ENCODE measurements at places on chromosomes 1 and 21.

GRCh38 chr1:220915117-220915440 lies 35.8 kb downstream of the HLX start:
- DNase-seq = no peak

DNA sequence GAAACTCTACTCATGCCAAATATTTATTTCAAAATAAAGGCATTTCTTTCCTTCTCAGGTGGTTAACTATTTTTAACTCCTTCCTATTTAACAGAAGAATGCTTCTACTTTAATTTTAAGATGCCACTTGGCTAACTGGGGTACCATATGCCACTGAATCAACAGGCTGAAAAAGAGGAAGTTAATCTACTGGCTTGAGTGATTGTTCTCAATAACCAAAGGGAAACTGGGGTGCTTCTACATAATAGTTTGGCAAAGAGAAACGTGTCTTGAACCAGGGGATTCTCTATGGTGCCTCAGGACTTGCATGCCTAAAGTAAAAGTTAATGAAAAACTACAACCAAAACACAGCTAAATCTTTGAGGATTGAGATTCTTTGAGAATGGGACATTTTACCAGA lies 142.6 kb downstream of the DENND1B start:
- no peak for DNase-seq

DNA sequence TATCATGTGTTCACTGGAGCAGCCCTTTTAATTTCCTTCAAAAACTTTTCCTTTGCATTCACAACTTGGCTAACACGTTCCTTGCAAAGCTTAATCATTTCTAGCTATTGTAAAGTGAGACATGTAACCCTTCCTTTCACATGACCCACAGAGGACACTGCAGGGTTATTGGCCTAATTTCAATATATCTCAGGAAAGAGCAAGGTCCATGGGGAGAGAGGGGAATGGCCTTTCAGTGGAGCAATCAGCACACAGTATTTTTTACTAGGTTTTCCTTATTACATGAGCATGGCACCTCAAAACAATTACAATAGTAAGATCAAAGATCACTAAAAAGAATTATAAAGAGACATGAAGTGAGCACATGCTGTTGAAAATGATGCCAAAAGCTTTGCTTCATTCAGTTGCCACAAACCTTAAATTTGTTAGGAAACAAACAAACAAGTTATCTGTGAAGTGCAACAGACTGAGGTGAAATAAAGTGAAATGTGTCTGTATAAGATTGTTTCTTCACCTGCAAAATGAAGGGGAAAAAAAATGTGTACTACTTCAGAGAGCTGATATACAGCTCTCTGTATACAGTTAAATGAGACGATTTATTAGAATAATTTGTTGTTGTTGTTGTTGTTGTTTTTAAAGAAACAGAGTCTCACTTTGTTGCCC lies 61.5 kb downstream of the EIF4G3 start:
- DNase-seq = peak; percentile 11

DNA sequence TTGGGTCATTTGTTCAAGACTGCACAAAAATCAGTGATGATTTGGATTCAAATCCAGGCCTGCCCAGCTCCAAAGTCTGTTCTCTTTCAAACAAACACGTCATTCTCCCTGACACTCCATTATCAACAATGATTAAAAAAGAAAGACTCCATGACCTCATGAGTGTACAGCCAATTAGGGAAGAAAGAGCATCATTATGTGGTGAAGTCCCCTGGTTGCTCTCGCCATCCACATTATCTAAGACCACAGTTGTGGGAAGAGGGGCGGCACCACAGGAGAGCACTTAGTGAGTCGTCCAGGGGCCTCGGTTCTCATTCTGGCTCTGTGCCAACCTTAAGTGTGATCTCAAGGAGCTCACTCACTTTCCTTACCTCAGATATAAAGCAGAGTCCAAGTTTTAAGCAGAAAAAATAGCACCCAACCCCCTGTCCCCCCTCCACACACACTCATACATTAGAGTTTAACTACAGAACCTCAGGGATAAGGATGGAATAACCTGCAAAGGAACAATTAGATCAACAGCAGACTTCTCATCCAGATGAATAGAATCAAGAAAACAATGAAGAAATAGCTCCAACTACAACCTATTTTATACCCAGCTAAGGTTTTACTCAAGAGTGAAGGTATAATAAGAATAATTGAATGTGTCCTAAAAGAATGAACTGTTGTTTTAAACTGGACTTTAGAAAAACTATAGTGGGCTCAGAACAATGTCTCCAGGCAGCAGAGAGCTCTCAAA lies 47.8 kb downstream of the COL6A1 start:
- no peak for DNase-seq

GRCh38 chr1:224432672-224433040 lies 1.9 kb downstream of the WDR26 start:
- no peak for DNase-seq

GRCh38 chr1:215842905-215843304 lies 275.8 kb downstream of the KCTD3 start:
- no peak for DNase-seq

GRCh38 chr1:241423541-241424479 lies 66.8 kb upstream of the RGS7 start:
- peak; percentile 27 for DNase-seq

GRCh38 chr1:51439053-51439452 lies 80.0 kb downstream of the EPS15 start:
- no peak for DNase-seq

DNA sequence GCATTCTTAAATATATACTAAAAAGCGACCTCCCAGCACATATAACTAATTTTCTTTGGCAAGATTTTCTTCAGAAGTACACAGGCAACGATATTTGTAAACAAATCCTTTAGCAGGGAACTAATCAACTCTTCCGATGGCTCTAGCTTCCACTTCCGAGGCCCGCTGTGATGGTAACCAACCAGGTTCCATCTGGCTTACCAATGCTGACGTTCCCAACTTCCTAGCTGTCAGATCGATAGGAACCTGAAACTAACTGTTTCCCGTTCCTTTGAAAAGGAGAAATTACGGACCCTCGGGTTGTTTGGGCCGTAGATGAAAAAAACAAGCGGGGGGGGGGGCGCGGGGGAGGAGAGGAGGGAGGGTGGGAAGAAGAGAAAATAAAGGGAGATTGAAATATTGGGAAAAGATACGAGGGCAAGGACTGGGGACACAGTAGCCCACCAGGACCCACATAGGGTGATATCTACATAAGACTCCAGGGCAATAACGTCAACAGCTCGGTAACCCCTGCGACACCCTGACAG lies 513 bp downstream of the GTF2B start:
- peak; percentile 21 for DNase-seq

- no peak for DNase-seq
Observed at GRCh38 chr1:216621536-216621935, 101.7 kb downstream of the ESRRG start.

DNA sequence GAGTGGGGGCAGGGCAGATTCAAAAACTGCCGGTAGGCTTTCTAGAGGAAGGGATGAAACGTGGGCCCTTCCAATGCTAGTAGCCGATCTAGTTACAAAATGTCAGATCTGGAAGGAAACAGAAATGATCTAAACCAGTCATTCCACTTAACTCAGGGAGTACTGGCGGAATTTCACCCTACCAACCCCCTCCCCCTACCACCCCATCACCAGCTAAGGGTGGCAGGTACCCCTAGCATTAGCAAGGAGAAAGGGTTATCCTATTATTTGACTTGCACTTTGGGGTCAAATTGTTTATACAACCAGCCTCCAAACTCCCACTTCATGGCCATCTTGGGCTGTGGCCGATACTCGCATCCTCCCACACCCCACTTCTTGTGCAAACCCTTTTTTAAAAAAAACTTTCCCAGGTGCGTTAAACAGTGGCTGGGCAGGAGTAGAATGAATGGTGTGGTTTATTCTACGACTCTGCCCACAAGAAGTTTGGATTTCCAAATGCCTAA lies 644 bp upstream of the MRPL24 start:
- no peak for DNase-seq

DNA sequence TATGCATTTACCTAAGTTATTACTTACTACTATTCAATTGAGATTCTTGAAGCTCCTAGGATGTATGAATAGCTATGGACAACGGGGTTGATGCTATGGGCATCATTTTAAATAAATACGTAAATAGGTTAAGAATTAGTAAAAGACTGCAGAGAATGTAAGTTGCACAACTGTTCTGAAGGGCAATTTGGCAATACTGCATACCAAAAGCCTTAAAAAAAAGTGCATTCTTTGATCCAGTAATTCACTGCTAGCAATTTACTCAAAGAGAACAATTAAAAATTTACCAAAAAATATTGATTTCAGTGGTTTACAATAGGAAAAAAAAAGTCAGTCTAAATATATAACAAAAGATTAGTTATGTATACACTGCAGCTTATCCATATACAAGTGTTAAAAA lies 3.5 kb downstream of the ARPC5 start:
- DNase-seq = no peak

- no peak for DNase-seq
Observed at GRCh38 chr1:80424249-80424648, 1376.5 kb upstream of the ADGRL2 start.

DNA sequence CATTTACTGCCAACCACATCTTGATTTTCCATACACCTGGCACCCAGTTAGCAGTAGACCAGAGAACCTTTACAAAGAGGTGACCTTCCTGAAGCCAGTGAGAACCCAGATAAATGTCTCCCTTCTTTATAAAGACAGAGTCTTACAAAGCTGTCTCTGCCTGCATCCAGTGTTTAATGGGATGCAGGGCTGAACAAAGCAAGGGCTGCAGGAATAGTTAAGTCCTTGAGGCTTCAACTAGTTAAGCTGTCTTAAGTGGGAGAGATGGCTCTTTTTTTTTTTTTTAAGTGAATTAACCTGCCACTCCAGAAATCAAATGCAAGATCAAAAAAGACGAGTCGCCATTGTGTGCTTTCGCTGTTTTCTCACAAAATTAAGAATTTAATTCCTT lies 1.5 kb downstream of the AHCYL1 start:
- no peak for DNase-seq

- no peak for DNase-seq
Observed at GRCh38 chr21:42214921-42215320, 4.0 kb upstream of the ABCG1 start.

DNA sequence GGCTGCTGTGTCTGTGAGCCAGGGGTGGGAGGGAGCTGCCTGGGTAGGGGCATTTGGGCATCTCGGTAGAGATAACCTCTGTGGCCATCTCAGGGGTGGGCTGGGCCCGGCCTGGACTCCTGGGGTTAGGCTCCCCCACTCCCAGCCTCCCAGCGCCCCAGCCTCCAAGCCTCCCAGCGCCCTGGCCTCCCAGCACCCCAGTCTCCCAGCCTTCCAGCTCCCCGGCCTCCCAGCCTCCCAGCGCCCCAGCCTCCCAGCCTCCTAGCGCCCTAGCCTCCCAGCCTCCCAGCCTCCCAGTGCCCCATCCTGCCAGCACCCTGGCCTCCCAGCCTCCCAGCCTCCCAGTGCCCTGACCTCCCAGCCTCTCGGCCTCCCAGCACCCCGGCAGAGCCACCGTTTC lies 85.1 kb upstream of the TTC34 start:
- DNase-seq = no peak

GRCh38 chr1:70866542-70867264 lies 180.9 kb downstream of the PTGER3 start:
- no peak for DNase-seq

DNA sequence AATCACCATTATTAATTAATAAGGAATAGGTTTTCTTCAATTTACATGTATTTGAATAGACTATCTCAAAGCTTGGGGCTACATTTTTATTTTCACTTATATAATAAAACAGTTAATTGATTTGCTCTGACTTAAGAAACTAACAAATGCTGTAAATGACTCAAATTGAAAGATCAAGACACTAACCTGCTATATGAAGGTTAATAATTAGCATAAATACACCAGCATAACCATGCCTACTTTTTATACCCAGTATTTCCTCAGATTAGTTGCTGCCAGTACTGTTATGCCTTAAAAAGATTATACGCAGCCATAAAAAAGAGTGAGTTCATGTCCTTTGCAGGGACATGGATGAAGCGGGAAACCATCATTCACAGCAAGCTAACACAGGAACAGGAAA lies 1545.1 kb downstream of the AMY1C start:
- DNase-seq = no peak

- DNase-seq = no peak
Observed at GRCh38 chr1:95039360-95040031, 33.3 kb downstream of the ALG14 start.

DNA sequence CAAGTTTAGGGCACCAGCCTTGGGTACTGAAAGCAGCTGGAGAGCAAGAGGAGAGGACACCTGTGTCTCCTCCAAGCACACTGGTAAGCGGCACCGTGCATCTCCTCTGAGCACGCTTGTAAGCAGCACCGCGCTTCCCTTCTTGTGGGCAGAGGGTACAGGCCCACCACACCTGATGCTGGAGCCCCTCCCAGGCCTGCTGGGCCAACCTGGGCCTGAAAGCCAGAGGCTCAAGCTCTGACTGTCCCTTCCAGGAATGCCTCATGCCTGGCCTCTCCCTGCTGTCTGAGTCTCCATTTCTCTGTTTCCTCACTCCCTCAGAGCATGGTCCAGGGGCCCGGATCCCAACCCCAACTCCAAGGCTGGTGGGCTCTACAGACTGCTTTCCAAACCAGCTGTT lies 25.9 kb downstream of the DMBX1 start:
- DNase-seq = no peak

- no peak for DNase-seq
Observed at GRCh38 chr1:30045304-30046090, 677.9 kb downstream of the MATN1 start.

DNA sequence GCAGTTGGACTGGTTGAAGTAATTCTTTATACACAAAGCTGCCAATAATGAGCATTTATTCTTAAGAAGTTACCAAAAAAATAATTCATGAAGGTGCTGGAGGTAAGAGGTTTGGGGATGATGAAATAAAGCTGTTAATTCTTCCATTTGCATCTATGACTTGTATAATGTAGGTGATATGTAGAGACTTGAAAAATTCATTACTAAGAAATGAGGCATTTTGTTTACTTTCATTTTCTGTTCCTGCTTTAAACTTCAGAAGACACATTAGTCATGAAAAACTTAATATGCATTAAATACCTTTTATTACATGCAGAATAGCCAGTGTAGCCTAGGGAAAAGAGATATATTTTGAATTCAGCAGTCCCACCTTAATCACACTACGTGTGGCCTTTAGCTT lies 214.2 kb downstream of the SLC44A5 start:
- no peak for DNase-seq

- peak; percentile 96 for DNase-seq
Observed at GRCh38 chr1:244834543-244835275, 749 bp upstream of the COX20 start.

DNA sequence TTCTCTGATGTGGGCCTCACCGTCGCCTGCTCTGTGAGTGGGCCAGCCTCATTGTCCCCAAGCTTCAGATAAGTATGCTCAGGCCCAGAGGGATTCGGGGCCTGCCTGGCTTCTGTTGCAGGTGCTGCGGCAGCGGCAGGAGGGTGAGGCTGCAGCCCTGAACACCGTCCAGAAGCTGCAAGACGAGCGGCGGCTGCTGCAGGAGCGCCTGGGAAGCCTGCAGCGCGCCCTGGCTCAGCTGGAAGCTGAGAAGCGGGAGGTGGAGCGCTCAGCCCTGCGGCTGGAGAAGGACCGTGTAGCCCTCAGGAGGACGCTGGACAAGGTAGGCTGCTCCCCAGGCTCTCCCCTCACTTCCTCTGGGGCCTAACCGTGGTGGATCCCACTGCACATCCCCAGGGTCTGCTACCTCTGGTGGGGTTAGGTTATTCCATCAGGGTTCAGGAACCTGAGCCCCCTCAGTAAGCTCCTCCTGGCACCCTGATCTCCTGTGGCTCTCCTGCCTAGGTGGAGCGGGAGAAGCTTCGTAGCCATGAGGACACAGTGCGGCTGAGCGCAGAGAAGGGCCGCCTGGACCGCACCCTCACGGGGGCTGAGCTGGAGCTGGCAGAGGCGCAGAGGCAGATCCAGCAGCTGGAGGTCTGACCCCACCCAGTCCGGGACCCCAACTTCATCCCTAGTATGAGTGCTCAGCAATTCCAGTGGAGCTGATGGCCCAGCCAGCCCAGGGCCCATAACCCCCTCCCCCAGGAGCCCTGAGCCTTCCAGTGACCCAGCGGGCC lies 10.1 kb downstream of the MFAP2 start:
- no peak for DNase-seq

All from renal pelvis (tissue), 12 donors.